ENCODE measurements at places on chromosomes 2 and 18.
A peak's percentile ranks its signal among the peaks of the same experiment; 100 is the strongest.

GRCh38 chr2:25362049-25362433, 20.3 kb upstream of the DNMT3A start:
- DNase-seq: peak; percentile 91

DNA sequence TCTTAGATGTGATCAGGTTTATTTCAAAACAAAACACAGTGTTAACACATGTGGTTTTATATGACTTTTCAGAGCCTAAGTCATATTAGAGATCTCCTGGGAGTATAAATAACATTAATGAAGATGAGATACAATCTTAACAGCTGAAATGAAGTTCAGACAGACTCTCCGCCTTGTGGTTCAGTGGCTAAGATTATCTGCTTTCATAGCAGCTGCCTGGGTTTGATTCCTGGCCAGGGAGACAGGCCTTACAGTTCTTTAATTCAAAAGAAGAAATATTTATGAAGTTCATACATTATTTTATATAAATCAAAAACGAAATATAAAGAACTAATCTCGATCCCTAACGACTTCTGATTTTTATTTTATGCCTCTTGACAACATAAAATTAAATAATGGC, 35.2 kb upstream of the TTC32 start:
- no peak for DNase-seq

GRCh38 chr2:235564066-235564465, 70.2 kb downstream of the AGAP1 start:
- no peak for DNase-seq

DNA sequence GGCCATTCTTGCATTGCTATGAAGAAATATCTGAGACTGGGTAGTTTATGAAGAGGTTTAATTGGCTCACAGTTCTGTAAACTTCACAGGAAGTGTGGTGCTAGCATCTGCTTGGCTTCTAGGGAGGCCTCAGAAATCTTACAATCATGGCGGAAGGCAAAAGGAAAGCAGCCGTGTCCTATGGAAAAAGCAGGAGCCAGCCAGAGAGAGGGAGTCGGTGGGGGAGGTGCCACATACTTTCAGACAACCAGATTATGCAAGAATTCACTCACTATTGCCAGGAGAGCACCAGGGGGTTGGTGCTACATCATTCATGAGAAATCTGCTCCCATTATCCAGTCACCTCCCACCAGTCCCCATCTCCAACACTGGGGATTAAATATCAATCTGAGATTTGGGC, 64.1 kb downstream of the CPS1 start:
- DNase-seq: no peak

DNA sequence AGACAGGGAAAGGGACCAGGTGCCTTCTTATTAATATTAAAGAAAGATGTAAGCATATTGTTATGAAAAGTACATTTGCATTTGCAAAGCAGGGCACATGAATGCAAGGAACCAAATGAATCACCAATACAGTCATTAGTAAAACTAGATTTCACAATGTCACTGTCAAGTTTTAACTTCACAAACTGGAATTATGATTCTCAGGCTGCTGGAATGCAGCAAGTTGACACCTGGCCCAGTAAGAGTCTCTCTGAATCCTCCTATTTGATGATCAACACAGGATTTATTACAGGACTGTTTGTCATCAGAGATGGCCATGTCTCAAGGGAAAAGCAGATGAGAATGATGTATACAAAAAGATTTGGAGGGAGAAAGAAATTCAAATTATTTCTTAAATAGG, 72.9 kb upstream of the STK39 start:
- no peak for DNase-seq

DNA sequence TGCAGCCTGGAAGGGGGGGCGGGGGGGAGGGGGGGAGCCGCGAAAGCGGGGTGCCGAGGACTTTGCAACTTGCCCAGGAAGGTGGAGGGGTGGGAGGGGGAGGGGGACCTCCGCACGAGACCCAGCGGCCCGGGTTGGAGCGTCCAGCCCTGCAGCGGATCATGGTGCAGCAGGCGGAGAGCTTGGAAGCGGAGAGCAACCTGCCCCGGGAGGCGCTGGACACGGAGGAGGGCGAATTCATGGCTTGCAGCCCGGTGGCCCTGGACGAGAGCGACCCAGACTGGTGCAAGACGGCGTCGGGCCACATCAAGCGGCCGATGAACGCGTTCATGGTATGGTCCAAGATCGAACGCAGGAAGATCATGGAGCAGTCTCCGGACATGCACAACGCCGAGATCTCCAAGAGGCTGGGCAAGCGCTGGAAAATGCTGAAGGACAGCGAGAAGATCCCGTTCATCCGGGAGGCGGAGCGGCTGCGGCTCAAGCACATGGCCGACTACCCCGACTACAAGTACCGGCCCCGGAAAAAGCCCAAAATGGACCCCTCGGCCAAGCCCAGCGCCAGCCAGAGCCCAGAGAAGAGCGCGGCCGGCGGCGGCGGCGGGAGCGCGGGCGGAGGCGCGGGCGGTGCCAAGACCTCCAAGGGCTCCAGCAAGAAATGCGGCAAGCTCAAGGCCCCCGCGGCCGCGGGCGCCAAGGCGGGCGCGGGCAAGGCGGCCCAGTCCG, 540 bp downstream of the SOX11 start:
- no peak for DNase-seq

DNA sequence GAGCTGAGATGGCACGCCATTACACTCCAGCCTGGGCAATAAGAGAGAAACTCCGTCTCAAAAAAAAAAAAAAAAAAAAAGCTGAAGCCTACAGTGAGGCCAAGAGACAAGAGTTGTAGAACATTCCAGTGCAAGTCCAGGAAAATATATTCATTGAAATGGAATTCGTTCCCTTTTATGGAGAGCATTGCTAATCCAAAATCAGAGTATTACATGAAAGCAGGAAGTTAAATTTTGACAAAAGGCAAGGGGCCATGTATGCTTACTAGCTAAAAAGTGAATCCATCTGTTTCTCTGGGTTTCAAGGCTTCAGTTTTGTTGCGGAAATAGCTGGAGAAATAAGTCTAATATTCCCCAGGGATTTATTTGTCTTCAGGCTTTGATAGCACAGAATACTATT, 471.7 kb downstream of the THSD7B start:
- DNase-seq: peak; percentile 58

GRCh38 chr2:61257446-61257845, 95.5 kb downstream of the C2orf74 start:
- no peak for DNase-seq

GRCh38 chr2:106137731-106138521, 56.2 kb downstream of the UXS1 start:
- DNase-seq: no peak

GRCh38 chr2:213751446-213751845, 467.2 kb downstream of the SPAG16 start:
- no peak for DNase-seq

DNA sequence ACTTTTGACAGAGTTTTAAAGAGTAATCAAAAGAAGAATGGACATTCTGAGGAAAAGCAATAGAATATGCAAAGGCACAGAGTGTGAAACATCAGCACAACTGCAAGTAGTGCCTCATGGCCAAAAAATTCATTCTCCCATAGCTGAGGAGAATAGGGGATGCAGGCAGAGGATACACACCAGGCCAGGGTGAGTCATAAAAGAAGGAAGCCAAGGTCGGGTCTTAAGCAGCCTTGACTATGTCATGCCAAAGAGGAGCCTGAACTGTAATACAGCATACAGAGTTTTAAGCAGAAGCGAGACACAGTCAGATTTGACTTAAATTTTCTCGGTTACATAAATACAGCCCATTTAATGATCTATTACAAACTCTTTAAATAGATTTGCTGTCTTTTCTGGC, 165.0 kb downstream of the LNPK start:
- peak; percentile 92 for DNase-seq

DNA sequence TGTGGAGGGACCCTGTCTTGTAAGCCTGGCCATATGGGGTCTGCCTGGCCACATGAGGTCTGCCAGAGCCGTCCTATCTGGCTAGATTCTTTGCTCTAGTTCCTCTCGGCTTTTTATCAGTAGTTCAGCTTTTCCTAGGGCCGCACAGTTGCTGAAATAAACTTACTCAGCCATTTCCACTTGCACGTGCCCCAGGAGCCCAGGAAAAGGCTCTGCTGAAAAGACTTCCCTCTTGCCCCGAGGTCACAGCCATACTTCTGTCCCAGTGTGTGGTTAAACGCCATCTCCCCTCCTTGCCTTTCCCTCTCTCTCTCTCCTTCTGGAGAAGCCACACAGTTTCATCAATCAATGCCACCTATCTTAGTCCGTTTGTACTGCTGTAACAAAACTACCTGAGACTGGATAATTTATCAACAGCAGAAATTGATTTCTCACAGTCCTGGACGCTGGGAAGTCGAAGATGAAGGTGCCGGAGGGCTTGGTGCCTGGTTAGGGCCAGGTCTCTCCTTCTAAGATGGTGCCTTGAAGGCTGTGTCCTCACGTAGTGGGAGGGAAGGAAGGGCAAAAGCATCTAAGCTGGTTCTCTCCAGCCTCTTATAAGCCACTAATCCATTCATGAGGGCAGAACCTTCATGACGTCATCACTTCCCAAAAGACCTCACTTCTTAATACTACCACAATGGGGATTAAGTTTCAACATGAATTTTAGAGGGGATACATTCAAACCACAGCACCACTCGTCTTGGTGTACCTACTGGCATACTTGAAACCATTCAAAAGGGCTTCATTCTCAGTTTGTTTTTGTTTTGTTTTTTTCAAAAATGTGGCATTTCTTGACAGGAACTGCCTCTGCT, 11.2 kb upstream of the GALM start:
- DNase-seq: no peak

- DNase-seq: peak; percentile 47
Observed at GRCh38 chr2:3728104-3729054, 25.0 kb downstream of the DCDC2C start.
